ENCODE measurements at places on chromosomes 12 and 14.

DNA sequence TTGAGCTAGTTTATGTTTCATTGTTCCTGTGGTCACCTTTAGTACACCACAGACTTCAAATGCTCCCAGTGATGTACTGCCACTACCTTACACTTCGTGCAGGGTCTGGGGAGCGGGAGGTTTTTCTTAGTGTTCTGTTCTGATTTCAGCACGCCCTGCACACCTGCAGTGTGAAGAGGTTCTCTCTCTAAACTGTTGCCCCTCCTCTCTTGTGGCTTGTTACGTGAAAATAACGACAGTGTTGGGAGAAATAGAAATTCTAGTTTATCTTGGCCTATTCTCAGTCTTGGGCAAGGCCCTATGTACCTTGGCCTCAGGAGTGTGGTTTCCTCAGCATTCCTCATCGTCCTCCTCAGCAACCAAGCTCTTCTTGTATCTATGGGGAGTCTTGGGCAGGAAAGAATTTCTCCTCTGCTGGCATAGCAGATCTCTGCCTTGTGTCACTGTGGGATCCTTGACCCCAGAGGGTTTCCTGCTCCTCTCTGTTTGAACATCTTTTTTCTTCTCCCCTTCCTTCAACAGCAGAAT, 48.6 kb downstream of the EIF2S3B start:
- no peak for DNase-seq

DNA sequence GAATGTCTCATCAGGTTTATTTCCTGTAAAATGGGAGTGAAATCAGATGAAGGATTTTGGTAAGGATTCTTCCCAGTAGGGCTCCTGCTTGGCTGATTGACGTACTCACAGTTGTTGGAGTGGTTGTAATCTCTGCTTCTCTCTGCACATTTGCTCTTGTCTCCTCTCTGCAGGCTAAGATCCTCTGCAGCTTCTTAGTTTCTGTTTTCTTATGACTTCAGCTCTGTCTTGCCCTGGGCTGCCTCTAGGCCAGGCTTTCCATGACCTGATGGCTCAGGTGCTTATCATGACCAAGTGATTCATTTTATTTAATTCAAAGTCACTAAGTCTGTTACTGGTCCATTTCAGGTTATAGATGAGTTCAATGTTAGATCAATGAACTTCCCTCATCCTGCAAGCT, 394.5 kb upstream of the DDHD1 start:
- DNase-seq = no peak

DNA sequence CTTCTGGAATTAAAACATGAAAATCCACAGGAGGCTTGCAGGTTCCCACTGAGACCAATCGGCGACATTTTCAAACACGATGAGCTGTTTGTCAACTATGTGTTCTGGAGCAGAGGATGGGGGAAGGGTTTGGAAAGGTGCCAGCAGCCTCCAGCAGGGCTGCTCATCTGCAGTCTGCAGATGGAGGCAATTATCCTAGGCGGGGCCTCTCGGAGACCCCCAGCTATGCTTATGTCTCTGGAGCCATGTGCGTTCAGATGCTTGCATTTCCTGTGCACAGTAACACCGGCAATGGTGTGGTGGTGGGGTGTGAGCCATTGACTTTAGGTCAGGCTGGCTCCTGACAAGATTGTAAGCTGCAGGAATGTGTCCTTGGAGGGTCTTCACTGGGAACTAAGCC, 51.7 kb downstream of the RPH3A start:
- no peak for DNase-seq

DNA sequence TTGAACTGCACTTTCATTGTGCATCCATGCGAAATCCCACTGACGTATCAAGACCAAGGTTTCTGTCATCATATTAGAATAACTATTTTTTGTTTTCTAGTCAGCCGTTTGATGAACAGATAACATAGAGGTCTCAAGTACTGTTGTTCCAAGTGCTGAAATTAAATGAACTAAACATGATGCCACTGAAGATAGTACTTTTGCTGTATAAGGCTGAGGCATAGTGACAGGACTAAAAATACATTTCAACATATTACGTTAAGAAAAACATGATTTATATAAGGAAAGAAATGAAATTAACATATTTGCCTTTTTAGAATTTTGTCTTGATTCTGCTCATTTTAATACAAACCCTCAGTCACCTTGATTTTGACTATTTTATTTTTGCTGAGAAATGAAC, 82.2 kb downstream of the ANO6 start:
- DNase-seq = no peak

GRCh38 chr12:131387281-131388163, 323.4 kb upstream of the SFSWAP start:
- no peak for DNase-seq

- DNase-seq = no peak
Measured at GRCh38 chr12:11991604-11992003, 79.1 kb upstream of the BCL2L14 start.

DNA sequence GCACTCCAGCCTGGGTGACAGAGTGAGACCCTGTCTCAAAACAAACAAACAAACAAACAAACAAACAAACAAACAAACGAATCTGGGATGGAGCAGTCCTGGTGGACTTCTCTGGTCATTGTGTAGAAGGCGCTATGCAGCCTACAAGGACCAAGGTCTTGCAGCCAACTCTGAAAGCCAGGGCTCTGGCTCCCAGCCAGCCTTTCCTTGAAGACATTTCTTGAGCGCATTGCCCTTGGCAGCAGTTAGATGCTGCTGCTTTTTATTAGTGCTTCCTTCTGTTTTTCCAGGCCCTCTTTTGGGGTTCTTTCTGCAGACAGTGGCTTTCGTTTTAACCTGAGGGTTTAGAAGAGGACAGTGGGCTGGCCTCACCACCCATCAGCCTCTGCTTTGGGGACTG, 20.2 kb downstream of the CCDC177 start:
- DNase-seq = no peak

- DNase-seq = no peak
Measured at GRCh38 chr14:48504921-48505320, 829.5 kb upstream of the MDGA2 start.

- DNase-seq = no peak
Measured at GRCh38 chr14:58801086-58801485, 163.3 kb downstream of the DACT1 start.

GRCh38 chr12:115749071-115749841, 528.2 kb downstream of the MED13L start:
- no peak for DNase-seq

All from hepatic stellate cell (primary cell).